ENCODE measurements at places on chromosomes 2 and 18.

DNA sequence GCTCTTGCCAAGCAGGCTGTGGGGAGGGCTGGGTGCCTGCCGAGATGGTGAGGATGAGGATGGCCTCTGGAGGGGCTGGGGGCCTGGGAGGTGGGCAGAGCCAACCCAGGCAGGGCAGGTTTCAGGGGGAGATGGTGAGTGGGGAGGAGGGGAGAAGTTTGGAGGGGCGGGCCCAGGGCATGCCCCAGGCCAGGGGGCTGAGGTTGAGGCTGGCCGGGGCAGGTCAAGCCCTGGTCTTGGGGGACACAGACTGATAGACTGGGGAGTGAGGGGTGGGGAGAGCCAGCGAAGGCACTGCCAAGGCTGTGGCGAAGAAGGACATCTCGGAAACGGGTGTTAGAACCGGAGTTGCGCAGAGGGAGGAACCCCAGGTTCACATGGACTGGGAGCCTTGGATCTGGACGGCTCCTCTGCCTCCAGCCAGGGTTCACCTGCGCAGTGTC, 12.6 kb downstream of the CAPN10 start:
- no peak for DNase-seq

DNA sequence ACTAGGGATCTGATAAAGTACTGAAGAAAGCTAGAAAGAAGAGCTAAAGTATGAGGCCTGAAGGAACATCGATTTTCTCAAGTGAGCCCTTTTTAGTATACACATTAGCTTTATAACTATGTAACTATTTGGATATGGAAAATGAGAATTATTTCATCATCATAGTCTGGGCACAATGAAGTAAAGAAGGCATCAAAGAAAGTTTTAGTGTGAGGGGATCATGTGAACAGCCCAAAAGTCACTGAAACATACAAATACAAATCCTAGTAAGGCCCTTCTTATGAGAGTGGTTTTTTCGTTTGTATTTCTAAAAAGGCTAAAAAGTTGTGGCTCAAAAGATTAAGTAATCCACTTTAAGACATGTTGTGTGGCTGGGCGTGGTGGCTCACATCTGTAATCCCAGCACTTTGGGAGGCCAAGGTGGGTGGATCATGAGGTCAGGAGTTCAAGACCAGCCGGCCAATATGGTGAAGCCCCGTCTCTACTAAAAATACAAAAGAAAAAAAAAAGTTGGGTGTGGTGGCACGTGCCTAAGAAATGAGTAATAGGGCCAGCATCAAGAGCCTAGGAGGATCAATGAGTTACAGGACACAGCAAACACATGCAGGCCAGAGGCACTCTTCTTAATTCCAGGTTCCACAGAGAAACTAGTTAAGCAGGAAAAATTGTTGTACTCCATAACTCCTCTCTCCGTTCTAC, 61.9 kb downstream of the PUM2 start:
- DNase-seq = no peak

DNA sequence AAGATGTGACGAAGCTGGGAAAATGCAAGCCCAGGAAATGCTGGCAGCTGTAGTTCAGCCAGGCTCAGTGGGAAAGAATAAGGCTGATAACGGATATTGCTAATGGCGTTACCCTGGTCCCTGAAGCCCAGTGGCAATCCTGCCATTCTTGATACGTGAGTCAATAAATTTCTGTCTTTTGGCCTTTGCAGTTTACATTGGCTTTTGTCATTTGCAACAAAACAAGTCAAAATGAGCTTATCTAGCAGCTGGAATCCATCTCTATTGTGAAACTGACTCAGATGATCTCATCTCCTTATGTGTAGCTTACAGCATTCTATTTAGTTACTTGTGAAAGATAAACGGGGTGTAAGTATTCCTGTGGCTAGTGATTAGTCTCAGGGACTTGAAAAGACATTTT, 43.8 kb downstream of the ARL6IP6 start:
- no peak for DNase-seq

DNA sequence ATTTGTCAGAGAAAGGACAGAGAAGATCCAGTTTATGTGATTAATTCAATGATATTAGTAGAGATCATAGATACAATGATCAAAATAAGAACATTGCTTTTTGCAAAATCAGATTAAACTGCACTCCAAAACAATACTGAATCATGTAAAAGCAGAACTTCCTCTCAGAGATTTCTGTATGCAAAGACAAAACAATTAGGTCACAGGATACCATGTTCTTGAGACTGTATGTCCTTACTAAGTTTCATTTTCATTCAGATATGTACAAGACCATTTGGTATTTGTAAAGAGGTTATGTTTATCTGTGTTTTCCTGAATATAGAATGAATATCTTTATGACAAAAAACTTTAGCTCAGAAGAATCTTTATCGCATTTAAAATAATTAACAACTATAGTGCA, 161.8 kb downstream of the DLGAP1 start:
- no peak for DNase-seq

- no peak for DNase-seq
Observed at GRCh38 chr18:49723648-49724180, 89.6 kb downstream of the ACAA2 start.

Measured in left ventricle myocardium inferior (tissue), 1 donor.